ENCODE measurements at places on chromosomes 5 and 9.

DNA sequence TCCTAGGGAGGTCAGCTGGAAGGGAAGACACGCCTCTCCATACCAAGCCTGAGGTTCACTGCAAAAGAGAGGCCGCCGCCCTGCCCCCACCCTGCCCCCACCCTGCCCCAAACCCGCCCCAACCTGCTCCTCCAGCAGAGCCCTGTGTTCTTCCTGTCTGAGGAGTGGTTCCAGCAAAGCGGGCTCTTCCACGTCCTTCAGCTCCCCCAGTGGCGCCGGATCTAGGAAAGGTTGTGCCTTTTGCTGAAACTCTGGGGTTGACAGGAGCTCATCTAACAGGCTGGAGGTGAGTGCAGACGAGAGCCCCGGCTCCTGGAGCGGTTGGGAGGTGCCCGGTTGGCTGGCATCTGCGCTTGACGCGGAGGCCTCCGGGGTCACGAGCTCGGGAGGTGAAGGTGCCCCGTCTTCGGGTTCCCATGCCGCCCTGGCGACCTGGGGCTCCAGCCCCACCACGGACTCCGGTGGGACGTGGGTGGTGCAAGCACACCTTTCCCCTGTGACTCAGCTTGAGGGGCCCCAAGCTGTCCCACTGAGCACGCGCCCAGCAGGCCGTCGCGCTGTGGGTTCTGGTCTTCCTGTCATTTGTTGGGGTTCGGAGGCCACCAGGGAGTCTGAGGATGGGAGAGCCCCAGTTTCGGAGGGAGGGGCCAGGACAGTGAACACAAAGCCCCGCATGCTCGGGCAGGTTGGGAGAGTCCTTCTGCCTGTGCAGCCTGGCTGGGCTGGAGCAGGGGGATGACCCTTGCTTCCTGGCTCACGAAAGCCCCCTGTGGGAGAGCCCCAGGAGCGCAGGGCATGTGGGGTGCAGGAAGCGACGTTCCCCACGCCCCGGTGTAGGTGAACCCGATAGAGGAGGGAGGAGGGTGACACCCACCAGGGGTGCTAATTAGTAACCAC, 1467.1 kb downstream of the FOXD4L5 start:
- DNase-seq = no peak

DNA sequence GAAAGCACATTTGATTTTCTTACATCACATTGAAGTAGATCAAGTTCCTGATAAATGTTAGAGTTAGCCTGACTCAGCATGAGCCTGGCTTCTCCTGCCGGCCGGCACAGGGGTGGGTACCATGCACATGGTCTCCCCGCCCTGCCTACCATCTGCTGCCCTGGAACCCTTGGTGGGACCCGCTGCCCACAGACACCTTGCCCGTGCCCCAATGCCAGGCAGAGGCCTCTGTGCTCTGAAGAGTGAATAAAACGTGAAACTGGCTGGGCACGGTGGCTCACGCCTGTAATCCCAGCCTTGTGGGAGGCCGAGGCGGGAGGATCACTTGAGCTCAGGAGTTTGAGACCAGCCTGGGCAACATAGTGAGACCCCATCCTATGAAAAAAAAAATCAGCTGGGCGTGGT, 17.3 kb downstream of the EXD3 start:
- no peak for DNase-seq

DNA sequence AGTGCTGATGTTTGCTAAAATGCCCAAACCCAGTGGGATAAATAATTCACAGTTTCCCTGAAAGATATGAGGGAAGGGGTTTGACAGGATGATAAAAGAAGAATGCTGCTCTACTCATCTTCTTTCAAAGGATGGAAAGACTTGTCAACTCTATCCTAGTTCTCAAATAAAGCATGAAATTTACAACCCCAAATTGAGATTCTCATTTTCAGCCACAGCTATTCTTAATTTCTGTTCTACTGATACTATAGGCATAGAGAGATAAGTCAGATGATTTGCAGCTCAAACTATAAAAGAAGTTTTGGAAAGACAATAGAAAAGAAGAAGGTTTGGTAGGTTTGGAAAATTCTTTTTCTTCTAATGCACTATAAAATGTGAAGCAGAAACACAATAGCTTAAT, 542.6 kb downstream of the CSNK1G3 start:
- DNase-seq = no peak

GRCh38 chr9:106283769-106284168, 579.2 kb upstream of the ZNF462 start:
- DNase-seq = no peak

DNA sequence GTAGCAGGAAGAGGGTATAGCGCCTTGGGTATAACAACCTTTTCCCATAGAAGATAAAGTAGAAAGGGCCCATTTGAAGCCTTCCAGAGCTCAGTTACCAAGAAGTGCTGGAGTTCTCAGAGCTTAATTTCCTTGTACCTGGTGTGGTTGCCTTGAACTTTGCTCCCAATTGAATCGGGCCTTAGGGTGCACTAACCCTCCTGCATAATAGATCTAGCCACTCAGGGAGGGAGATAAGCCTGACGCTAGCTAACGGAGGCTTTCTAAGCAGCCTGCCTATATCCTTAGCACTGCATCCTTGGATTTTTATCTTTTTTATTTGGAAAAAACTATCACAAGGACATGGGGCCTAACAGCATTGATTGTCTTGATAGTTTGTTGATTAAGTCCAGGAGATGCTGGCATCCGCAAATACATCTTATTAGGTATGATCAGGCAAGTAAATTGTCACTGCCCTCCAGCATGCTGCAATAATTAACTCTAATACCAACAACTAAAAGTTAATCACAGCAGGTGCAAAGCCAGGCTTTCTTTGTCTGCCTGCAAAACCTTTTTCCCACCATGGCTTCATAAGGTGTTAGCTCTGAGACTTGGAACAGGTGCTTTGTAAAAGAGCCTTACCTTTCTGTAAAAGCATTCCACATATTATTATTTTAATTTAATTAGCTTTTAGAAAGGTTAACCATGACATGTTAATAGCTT, 199.4 kb downstream of the SREK1 start:
- DNase-seq = no peak

GRCh38 chr5:95836544-95836943, 14.0 kb upstream of the GLRX start:
- no peak for DNase-seq

GRCh38 chr9:77980622-77981021, 51.0 kb downstream of the GNAQ start:
- DNase-seq = no peak

GRCh38 chr9:36725777-36726356, 153.2 kb downstream of the MELK start:
- no peak for DNase-seq

DNA sequence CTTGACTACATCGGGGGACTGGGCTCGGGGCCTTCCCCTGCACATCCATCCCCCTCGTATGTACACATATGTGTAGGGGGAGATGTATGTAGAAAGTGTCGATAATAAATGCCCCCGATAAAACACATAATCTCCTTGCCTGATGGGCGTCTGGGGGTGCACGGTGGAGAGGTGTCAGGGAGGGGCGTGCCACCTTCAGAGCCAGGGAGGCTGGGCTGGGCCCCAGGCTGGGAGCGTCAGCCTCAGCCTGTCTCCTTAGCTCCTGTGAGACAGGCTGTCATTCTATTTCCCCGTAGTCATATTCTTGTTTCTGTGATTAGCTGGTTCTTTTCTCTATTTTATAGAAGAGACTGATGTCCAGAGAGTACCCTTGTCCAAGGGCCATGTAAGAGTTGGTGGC, 4.7 kb upstream of the RXRA start:
- DNase-seq = no peak

- DNase-seq = peak; percentile 69
Measured at GRCh38 chr5:139904816-139905661, 109.4 kb downstream of the PSD2 start.

GRCh38 chr5:104146652-104147051, 584.1 kb upstream of the NUDT12 start:
- DNase-seq = no peak

- DNase-seq = no peak
Measured at GRCh38 chr5:89458332-89458656, 575.3 kb upstream of the MEF2C start.

GRCh38 chr5:74064225-74064624, 438.2 kb downstream of the ARHGEF28 start:
- DNase-seq = no peak

DNA sequence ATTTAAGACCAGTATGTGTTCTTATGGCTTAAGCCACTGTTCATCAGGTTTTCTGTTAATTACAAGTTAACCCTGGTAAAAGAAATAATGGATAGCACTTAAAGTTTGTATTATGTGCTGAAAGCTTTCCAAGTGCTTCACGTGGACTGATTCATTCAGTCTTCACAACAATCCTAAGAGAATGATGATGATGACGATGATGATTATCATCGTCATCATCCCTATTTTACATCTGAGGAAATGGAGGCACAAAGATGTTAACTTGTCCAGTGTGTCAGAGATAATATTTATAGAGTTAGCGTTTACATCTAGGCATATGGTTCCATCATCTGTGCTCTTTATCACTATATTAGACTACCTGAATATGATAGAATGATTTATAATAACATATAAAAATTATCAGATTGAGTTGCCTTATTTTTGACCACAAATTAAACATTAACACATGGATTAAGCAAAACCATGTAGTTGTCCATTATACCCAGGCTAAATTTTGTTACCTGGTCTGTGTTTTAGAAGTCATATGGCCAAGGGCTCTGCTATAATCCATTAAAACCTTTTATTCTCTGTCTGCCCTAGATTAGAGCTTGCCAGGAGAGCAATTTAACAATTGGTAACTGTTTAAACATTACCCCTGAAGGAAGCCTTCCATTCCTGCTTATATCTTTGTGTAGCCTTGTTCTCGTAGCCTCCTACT, 102.3 kb upstream of the MAP3K1 start:
- DNase-seq = no peak

DNA sequence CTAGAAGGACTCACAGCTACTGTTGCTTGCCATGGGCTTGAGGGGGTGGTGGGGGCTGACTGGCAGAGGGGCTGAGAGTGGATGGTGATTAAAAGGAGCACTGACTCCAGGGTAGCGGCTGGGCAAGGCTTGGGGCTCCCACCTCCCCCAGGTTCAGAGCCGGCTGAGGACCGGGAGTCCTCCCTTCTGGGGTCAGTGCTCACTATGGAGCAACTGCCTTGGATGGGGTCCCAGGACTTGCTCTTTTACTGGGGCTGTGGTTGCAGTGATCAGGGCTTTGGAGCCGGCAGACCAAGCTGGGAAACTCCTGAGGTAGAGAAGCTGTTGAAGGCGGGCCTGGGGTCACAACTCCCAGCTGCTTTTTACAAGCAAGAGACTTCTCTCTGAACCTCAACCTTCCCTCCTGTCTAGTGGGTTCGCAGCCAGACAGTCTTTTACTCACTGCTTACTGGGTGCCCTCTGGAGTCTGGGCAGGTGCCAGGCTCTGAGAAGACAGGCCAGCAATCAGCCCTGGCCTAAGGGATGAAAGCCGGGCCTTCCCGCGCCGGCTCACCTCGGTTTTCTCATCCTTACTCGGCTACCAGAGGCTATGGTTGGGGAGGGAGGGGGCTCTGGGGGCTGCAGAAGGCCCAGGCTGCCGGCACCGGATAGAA, 795 bp upstream of the ASS1 start:
- no peak for DNase-seq

DNA sequence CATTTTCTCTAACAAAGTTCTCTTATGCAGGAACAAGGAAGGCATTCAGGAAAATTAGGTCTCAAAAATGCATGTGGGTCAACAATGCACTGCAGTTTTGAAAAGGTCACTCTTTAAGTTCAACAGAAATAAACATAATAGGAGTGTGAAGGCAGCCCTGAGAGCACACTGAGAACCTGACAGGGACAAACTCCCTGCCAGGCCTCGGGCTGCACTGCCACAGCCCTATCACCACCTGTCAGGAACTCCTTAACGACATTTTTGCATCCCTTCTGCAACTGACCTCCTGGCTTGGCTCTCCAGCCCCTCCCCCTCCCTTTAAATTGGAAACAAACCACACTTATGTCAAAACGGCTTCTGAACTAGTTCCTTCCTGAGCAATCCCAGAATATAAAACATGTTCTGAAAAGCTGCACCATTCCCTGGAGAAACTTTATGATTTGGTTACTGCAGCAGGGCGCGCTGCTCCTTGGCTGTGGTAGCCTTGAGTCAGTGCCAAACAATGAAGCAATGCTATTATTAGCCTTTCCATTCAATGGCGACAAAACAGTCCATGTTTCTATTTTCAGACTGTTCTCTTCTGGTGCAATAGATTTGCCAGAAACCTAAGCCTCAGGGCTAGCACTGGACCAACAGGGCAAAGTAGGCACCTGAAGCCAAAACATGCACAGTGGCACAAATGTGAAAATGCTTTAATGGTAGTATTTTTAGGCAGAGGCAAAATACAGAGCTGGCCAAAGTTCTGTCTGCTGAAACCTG, 160.1 kb upstream of the ZNF608 start:
- DNase-seq = peak; percentile 14

GRCh38 chr5:58972301-58972700, 389.4 kb downstream of the RAB3C start:
- DNase-seq = no peak

DNA sequence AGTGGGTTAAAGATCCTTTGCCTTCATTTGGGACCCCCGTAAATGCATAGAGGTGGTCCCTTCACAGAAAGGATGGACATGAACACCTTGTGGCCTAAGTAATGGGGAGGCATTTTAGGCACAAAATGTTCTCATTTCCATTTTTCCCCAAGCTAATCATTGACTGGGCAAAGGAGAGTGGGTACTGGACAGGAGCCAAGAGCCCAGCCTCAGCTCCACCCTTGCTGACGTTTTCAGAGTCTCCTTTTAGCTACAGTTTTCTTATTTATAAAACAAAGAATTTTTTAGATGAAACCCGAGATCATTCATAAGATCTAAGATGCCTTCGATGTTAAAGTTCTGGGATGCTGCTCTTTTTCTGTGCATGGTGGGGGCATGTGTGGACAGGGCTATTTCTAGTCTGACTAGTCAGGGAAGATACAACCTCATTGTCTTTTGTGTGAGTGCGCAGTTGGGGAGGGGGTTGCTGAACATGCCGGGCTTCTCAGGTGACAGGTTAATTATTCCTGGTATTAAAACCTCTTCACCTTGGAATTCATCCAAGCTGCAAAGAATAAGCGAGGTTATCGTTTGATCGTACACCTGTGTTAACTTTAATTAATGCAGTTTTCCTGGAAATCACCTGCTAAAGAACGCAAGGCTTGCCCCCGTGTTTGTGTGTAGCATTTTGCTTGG, 48.4 kb downstream of the ADAMTS16 start:
- DNase-seq = peak; percentile 85

- no peak for DNase-seq
Measured at GRCh38 chr5:32047056-32047455, 127.1 kb downstream of the GOLPH3 start.

GRCh38 chr9:495739-496138, 281.1 kb downstream of the DOCK8 start:
- no peak for DNase-seq

DNA sequence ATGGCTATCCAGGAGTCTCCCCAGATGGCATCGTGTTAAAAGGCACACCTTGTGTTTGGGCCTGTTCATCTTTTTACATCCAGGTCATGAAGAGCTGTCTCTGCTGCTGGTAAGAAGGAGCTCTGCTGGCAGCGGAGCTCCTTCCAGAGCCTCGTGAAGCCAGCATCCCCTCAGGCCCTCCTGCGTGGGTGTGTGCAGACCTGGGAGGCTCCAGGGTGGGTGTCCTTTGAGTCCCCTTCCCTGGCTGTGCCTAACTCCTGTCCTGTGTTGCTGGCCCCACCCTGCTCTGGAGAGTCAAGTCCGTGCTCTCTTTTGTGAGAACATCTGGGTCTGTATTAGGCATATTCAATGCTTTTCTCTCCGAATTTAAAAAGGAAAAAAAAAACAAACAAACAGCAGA, 149.6 kb upstream of the IRX2 start:
- no peak for DNase-seq
